Activated CD4-positive, alpha-beta T cell treated with anti-CD3 and anti-CD28 coated beads, Interleukin-2, amount 50 U/mL, for 24 hours (primary cell): ENCODE measurements at places on chromosomes 11 and 22.

GRCh38 chr22:40707154-40707553 lies 27.9 kb downstream of the MCHR1 start:
- no peak for DNase-seq

DNA sequence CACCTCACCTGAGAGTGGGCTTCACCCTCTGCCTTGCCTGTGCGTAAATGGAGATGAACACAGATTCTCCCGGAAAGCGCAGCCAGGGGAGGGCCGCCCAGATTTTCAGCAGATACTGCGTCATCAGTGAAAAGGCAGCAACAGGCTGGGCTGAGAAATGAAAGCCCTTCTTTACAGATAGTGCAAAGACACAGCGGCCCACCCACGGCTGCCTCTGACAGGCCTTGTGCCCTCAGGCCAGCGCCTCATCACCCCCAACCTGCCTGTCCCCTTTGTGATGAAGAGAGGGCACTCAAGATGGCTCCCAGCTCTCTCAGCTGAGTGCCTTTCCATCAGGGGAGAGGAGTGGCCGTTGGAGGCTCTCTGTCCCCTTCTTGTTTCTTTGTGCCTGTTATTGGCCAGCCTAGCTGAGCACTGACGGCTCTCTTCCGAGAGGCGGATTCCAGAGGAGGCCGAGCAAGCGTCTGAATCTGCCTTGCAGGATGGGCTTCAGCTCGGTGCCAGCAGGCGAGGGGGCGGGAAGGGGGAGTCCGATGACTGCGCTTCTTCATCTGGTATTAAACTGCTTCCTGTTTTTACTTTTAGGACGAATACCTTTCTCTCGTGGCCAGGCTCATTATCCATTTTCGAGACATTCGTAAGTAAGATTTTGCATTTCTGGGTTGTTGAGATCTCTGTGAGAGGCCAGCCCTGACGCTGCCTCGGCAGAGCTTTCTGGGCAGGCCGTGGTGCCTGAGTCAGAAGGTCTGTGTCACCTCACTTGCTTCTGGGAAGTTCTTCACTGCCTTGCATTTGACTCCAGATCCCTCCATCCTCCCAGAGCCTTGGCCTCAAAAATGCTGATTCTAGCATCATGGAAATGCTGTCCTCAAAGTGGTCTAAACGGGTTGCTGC lies 43.7 kb downstream of the MED15 start:
- DNase-seq, result peak; percentile 37

GRCh38 chr11:103970701-103971249 lies 65.7 kb upstream of the DDI1 start:
- DNase-seq, result no peak

- no peak for DNase-seq
Measured at GRCh38 chr11:121793291-121793690, 322.7 kb downstream of the BLID start.

DNA sequence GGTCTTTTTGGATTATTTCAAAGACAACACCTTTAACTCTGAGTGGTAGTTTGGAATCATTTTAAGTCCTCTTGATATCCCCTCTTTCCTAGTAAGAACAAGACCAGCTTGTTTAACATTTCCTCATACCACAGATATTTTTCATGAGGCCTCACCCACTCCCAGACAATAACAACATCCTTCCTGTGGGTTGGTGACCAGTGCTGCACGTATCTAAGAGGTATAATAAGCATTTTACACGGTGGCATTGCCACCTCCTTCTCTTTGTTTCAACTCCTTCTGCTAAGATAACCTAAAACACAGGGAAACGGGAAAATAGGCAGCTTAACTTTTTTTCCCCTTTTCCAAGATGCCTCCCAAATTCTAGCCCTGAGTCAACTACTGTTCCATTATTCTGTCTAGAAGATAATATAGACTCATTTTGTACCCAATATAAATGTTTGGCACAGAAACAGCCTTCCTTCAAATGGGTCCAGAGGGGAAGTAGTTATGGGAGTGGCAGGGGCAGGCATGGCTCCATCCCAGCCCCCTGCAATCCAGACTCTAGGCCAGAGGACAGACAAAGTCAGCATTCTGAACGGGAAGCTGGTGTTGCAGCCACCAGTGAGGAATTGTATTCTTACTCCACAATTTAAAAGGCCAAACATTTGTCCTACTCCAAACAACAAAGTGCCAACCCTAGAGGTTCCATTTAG lies 28.5 kb downstream of the MAML2 start:
- no peak for DNase-seq

DNA sequence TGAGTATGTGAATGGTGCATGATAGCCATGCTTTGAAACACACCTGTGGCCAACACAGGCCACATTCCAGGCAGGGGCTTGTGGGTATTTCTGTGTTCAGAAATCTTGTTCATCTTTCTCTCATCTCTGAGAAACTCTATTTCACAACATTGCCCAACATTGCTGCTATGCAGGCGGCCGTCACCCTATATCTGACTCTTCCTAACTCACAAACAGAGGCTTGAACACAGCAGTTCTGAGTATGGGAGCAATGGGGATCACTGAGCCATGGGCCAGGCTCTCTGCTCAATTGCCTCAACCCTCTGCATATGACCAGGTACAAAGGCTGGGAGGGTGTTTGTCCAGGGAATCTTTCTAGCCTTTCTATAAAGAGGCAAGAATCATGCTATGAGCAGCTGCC lies 259.9 kb downstream of the BUD13 start:
- no peak for DNase-seq
